ENCODE measurements at places on chromosomes 11 and 22.

- no peak for DNase-seq
Observed at GRCh38 chr11:118240999-118241763, 11.0 kb downstream of the MPZL3 start.

DNA sequence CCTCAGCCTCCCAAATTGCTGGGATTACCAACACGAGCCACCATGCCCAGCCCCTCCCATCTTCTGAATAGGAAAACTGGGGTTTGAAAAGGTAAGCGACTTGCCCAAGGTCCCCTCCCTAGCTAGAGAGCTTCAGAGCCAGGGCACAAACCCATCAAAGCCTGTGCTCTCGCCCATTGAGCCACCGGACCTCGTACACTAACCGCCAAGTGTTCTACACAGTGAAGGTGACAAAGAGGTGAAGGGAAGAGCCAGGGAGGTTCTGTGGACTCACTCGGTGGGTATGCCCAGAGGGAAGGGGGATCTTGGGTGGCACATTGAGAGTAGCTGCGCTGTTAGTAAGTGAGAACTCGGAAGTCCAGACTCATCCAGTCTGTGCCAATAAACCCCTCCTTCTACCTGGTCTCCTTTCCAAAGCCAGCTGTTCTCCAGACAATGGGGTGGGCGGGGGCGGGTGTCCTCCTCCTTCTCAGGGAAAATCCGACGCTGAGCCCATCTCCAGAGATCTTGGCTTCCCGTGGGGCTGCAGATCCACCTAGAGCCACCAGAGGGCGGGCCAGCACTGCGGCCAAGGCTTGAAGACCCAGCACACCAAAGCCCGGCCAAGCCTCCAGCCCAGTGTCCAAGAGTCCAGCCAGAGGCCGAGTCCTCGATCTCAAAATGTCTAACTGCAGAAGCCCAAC, 3.2 kb upstream of the RTN4RL2 start:
- peak; percentile 24 for DNase-seq

DNA sequence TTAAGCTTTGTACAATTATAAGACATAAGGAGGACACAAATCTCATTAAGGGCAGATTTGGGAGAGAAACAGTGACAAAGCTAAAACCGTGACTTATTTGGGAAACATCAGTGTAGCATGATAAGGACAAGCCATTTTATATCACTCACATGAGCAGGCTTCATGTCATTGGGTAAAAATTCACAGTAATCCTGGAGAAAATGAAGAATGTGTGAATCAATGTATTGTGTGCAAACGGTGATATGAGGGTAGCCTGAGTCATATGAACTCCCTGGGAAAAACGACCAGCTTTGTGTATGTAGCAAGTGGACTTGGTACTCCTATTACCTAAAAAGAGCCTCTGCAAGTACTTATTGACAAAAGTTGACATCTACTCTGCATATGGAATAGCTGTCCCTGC, 6.0 kb upstream of the TRIM34 start:
- no peak for DNase-seq

DNA sequence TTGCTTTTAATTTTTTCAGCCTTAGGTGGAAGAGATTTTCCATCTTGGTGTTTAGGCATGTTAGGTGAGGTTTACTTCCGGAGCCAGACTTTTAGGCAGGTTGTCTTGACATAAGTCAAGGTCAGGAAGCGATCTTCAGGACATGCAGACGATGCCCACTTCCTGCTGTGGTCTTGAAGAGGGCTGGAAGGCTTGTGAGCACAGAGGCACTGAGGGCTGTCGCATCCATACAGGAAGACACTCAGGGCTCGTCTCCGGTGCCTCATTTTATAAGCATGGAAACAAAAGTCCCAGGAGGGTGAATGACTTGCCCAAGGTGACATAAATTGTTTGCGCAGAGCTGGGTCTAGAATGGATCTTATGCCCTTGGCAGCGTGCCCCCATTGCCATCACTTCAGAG, 30.8 kb downstream of the MARK2 start:
- DNase-seq = no peak

DNA sequence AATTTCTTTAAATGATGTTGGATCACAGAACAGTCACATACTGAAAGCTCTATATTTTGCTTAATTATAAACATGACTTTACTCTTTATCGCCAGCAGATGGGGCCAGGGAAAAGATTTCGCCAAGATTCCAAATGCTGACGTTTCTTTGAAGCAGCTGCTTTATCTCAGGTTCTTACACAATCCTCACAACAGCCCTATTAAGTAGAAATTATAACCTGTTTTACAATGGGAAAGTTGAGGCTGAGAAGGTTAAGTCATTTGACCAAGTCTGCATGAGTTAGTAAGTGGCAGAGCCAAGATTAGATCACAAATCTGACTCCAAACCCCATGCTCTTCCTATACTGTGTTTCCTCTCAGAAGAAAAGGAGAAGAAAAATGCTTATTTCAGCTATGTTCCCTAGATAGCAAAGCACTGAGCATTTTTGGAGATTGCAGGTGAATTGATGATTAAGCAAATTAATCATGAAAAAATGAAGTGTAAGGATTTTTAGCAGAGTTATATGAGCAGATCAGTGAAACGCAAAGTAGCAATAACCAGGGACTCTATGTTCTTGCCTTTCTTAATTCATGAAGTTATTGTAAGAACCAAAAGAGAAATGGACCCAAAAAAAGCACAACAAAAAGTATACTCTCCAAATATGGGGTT, 79.0 kb downstream of the AASDHPPT start:
- DNase-seq = no peak

- no peak for DNase-seq
Observed at GRCh38 chr22:20776624-20777405, 2.9 kb downstream of the SERPIND1 start.

DNA sequence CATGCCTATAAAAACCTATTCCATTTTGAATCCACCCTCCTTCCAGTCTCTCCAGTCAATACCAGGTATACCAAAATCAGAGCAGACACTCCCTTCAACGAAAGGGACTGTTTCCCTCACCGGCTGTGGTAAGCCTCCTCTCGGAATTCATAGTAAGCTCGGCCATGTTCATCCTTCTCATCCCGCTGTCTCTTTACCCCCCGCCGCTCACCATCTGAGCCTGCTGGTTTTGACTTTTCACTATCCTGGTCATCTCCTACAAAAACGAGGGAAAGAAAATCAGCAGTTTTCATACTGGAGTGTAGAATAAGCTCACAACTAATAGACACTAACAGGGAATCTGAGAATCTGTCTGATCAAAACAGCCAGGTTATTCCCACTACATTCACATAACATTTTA, 3.1 kb downstream of the HNRNPUL2 start:
- DNase-seq = no peak

DNA sequence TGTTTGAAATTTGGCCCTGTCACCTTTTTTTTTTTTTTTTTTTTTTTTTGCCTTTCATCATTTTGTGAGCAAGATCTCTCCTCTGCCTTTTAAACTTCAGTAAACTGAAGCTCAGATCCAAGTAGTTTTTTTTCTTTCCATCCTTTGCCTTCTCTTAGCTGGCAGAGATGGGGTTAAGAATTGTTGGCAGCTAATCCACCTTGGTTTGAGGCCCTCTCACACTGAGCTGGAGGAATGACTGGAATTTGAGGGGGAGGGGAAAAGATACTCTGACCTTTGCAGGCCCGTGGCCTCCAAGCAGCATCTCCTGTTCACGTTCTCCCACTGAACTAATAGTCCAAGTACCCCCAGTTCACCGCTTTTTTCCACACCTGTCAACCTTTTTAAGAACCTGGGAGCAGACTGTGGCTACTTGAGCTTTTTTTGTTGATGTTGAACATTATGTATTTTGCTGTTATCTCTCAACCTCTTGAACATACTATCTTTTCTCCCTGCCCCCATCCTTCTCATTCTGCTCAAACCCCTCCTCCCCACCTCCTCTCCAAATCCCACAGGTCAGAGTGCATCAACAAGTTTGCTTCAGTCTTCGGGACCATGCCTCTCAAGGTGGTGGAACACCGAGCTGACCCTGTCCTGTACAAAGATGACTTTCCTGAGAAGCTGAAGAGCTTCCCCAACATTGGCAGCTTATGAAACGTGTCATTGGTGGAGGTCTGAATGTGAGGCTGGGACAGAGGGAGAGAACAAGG, 66.2 kb downstream of the ALX4 start:
- DNase-seq = no peak

DNA sequence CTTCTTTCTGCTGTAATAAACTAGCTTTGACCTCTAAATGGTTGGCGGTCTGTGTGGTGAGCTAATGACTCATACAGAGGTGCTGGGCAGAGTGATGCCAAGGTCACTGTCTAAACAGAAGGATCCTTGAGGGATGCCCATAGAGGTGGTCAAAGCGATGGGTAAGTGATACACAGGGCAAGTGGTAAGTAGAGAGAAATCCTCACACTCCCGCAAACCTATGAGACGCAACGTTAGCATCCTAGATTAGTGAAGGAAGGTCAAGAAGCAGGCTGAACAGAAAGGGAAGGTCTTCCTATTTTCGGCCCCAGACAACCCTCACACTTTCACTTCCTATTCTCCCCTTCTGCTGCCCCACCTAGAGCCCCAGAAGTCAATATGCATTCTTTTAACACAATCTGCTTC, 65.6 kb upstream of the SESN3 start:
- no peak for DNase-seq

DNA sequence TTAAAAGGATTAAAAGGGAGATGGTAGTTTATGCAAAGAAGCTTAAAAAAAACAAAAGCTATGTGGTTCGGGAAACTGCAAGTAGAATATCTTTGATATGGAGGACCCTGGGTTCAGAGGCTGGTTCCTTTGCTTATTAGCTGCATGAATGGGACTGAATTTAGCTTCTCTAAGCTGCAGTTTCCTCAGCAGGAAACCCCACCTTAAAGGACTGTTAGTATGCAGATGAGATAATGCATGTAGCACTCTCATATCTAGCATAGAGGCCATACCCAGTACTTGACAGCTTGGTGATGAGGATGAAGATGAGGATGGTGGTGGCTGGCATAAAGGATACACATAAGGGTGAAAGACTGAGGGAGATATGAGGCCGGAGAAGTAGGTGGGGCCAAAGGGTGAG, 134.6 kb downstream of the RRAS2 start:
- DNase-seq = no peak

DNA sequence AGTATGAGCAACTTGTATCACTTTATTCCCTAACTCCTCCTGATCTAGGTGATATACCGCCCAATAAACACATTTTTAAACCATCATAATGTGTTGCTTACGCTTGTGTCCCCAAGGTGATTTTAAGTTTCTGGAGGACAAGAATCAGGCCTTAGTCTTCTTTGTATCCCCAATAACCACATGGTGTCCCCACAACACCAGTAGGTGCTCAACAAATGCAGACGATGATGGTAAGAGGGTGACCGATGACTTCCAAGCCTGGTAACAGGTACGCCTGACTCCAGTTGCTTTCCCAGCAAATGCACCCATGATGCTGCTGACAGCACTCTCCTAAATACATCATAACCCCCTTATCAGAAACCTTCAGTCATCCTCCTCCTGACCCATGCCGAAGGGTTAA, 64.2 kb downstream of the EFCAB6 start:
- DNase-seq = no peak
